ENCODE measurements at places on chromosomes 7 and 10.

DNA sequence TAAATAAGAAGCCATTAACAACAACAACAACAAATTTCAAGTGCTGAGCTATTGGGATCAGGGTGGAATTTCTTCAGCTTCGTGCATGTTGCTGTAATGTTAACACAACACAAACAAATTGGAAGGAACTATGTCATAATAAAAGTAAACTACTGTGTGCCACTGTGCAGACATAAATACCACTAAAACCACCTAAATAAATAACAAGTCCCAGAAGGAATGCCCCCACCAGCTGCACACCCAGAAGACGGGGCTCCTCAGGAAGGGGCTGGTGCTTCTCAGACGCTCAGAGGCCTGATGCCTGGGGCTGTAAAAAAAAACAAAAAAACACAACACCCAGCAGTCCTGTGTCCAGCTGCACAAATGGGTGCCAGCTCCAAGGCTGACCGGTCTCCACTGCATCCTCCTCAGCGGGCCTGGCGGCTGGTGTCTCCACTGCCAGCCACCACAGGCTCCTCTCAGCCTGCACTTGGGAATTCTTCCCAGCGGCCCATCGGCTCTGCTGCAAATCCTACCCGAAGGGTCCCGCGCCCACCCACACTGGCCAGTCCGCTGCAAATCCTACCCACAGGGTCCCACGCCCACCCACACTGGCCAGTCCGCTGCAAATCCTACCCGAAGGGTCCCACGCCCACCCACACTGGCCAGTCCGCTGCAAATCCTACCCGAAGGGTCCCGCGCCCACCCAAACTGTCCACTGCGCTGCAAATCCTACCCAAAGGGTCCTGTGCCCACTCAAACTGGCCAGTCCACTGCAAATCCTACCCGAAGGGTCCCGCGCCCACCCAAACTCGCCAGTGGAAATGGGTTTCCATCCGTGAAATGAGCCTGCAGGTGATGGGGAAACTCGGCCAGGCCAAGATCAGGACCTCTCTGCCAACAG lies 35.8 kb upstream of the DNAAF5 start:
- DNase-seq, result no peak

GRCh38 chr7:31003097-31003496 lies 39.3 kb downstream of the GHRHR start:
- DNase-seq, result no peak

GRCh38 chr7:151379534-151380198 lies 30.2 kb downstream of the WDR86 start:
- no peak for DNase-seq

DNA sequence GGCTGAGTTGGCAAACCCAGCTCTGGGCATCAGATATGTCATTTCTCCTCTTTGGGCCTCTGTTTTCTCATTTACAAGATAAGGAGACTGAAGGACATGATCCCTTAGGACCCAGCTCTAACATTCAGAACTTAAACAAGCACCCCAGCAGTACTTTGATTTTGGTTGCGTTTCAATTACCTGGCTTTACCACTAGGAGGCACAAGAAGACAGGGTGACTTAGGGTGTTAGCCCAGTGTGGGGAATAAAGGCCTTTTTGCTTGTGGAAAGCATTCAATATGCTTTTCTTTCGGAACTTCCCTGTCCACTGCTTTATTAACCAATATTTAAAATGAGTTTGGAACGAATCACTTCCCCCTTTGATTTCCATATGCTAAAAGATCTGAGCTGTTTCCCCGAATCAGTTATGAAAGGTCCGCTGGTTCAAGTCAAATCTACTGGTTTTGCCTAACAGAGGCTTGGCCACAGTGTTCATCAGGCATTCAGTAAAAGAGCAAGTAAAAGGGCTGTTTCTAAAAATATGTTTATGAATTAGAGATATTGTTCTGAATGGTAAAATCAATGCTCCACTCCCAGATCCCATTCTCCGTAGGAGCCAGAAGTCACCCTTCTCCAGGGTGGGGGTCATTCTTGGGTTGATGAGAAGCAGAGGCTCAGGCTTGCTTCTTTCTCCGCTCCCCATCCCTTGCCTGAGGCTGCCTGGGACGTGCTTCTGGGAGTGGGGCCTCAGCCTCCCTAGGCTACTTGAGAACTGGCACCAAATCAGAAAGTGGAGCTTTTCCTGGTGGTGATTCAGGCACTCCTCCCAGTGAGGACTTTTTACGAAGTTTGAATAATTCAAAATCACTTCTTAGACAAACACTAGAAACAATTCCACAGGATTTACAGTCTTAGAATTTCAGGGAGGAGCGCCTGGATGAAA lies 105.5 kb downstream of the MYOF start:
- peak; percentile 90 for DNase-seq

GRCh38 chr10:131891196-131891928 lies 9.4 kb upstream of the PPP2R2D start:
- DNase-seq, result no peak

GRCh38 chr7:152862856-152863255 lies 103.3 kb downstream of the ACTR3B start:
- DNase-seq, result no peak

DNA sequence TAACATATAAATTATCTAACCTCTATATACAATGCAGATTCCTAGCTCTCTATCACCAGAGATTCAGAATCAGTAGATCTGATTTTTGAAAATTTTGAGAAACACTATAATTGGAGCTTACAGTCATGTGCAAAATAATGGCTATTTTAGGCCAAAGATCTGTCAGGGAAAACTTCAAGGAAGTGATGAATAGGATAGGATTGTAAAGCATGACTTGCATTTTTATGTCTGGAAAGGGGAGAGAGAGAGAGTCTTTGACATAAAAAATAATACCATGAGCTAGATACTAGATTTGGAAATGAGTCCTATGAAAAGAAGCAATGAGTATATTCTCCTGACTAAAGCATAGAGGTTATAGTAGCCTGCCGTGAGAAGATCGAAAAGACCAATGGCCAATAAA lies 181.1 kb downstream of the SDHAF3 start:
- no peak for DNase-seq

DNA sequence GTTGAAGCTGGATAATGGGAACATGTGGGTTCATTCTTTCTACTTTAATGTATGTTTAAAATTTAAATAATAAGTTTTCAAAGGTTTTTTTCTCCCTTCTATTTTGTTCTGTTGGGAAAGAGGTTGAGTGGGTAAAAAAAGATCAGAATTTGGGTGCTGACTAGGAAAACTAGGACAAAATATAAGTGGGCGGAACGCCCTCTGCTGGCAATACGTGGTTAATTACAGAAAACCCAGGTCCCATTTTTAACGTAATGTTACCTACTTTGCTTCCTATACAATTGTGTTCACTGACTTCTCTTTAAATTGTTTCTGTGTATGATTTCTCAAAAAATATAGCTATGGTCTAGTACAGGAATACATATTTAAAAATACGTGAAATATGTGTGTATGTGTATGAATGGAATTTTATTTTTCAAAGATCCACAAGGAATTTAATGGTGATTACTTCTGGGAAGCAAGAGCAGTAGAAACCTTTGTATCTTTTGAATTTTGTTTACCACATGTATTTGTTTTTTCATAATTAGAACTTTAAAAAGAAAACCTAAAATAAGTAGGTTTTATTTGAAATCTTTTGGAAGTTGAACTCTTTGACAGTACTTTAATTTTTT lies 8.7 kb downstream of the ECD start:
- DNase-seq, result peak; percentile 71

- DNase-seq, result peak; percentile 8
Measured at GRCh38 chr7:135536150-135536549, 21.6 kb upstream of the NUP205 start.

DNA sequence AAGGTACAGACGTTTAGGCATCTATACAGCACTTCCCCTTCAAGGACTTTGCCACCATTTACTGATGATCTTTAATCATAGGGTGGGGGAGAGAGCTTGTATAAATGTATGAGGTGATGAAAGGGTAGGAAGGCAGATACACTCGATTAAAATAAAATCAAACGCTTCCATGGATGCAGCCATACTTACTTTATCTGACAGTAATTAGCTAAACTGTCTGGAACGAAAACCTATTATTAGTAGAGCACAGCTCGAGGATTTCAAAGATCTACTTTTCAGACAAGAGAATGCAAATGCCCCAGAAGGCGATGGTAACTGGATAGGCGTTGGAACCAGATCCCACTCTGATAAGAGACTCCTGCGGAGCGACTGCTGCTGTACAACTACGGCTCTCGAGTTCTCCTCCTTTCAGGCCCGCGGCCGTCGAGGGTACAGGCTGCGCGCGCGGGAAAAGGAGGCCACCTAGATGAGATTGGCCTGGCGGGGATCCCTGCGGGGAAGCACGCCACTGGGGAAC lies 3.1 kb upstream of the NKX2-3 start:
- no peak for DNase-seq

- DNase-seq, result no peak
Measured at GRCh38 chr7:155882596-155882995, 70.3 kb upstream of the SHH start.

Measured in suppressor macrophage treated with lipopolysaccharide for 1 hour (primary cell).